ENCODE measurements at places on chromosomes 2 and 18.

DNA sequence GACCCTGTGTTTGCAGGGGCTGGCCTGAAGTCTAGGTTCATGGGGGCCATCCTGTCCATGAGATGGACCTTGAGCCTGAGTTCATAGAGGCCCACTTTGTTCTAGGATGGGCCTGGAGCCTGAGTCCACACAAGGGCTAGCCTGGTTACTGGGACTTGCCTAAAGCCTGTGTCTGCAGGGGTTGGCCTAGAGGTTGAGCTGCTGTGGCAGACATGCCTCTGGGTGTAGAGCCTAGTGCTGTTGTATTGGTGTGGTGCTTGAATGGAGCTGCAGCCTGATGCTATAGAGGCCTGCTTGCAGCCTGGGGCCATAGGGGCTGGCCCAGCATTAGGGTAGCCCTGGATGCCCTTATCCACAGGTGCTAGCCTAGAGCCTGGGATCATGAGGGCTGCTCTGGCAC lies 23.9 kb upstream of the RASGRP3 start:
- DNase-seq = no peak

GRCh38 chr2:72625366-72625765 lies 200.5 kb downstream of the EXOC6B start:
- DNase-seq = no peak

DNA sequence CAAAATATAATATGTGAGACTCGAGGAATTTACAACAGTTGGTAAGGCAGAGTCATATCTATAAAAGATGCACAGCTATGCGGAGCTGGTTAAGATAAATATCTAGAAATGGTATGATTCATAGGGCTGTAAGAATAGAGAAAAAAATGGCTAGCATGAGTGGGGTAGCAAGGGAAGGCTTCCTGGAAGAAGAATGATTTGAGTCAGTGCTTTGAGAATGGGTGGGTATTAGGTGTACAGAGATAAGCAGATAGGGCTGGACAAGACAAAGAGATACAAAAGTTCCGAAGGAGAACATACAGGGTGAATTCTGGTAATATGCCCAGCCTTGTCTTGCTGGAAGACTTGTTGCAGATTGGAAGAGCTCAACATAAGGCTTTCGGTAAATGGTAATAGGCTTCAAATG lies 291.5 kb upstream of the CCDC68 start:
- DNase-seq = no peak

DNA sequence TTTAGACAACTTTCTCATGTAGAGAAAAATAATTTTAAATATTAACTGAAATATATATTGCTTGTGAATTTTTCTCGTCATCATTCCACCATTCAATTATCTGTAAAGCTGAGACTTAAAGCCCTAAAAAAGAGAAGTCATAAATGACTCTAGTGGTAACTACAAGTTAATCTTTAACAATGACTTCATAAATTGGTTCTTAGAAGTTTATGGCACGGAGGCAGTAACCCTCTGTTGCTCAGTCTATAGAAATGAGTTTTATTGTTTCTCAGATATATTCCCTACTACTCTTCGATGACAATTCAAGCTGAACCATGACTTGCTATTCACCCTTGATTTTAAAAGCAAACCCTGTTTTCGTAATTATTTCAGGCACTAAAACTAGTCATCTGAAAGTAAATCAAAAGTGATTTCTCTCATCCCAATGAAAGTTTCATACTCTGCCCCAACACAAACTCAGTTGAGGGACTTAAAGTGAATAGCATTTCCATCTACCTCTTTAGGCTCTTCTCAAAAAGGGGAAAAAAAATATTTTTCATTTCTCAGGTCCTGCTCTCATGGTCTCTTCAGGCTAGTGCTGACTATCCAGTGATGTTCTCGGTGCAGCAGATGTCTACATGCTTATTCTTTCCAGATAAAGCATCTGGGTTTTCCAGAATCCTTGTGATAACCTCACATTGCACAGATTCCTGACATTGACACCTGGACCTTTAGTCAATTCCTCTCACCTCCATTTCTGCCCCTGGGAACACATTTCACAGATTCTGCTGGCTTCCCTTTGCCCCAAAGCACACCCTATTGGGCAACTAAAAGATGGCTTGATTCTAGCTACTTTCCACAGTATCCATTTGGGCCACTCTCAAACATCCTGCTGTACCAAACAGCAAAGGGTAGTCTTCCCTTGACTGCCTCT lies 207.8 kb upstream of the LRATD1 start:
- DNase-seq = no peak

- no peak for DNase-seq
These were observed 38.5 kb downstream of the NPHP1 start for GRCh38 chr2:110166266-110166665.

DNA sequence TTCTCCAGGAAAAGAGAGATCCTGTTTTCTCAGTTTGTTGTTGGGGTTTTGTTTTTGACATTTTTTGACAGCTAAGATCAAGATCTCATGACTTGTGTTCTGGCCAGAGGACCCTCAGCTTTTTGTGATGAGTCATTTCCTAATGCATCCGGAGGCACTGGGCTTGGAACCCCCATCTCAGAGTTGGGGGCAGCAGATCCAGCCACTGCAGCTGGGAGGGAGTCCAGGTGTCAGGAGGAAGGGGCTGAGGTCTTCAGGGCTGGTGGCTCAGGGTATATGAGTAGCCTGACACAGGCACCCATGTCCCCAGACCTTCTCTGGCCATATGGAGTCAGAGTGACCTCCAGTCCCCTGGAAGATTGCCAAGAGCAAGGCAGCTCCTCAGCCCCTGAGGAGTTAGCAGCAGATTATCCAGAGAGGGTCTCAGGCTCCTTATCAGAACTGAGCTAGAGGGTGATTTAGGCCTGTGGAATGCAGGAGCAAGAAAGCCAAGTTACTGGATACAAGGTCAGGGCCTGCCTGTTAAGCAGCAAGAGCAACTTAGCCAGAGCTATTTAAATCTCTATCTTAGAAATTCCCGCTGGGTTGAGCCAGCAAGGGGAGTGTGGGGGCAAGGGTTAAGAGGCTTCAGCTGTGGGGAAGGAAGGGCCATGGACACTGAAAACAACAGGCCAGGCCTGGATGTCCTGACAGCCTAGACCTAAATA lies 62.4 kb downstream of the TANC1 start:
- no peak for DNase-seq

GRCh38 chr18:48053881-48054816 lies 123.7 kb upstream of the SMAD2 start:
- DNase-seq = no peak

DNA sequence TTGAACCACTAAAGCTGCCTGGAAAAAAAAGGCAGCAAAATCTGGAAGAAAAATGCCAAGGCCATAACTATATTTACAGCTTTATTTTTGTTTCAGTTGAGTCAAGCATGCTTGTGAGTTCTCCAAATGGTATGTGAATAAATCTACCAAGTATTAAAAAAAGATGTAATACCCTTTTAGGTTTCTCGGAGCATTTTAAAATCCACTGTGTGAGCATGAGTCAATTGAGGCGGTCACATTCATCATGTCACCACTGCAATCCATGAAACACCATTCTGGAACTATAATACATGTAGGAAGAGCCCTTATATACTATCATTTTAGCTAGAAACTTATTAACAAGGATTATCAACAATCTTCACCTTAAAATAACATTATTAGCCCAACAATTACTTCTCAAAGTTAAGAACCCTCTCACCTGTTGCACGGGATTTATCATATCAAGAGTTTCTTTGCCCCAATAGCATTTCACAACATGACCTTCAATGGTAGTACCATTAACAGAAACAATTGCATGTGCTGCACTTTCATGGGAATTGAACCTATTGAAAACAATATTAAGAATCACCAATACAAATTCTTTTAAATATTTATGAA lies 24.2 kb upstream of the C2orf42 start:
- no peak for DNase-seq

DNA sequence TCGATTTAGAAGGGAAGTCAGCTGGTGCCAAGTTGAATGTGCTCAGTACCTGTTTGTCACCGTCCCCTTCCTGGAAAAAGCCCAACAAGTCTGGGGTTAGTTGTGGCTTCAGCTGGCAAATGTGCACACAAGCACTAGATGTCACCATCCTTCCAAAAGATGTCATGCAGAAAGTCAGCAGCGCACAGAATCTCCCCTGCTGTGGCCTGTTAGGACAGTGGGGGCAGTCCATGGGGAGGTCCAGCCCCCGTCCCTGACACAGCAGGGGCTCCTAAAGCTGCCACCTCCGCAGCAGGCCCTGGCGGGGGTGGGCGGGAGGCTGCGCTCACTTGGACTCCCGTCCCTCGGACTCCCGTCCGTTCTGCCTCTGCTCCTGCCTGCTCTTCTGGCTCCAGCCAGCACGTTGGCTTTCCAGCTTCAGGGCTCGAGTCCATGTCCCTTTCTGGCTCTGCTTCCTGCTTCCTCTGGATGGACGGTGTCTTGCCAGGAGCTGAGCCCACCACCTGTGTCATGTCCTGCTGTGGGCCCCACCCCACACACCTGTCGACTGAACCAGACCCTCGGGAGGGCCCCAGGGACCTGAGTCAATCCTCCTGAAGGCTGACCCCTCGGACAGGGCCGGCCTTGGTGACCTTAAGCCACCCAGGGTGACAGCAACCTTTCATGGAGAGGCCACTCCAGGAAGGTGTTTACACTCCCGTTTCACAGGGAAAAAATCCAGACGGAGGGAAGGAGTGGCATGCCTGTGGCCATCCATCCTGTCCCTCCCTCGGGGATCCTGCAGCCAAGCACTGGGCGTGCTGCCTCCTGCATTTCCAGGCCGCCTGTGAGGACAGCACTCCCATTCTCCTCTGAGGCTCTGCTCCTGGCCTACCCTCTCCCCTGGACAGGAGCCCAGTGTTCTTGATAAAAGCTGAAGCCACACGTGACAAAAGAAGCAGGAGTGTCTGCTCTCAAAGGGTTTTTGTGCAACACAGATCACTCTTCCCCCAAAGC lies 8.5 kb downstream of the RAB17 start:
- DNase-seq = peak; percentile 37

DNA sequence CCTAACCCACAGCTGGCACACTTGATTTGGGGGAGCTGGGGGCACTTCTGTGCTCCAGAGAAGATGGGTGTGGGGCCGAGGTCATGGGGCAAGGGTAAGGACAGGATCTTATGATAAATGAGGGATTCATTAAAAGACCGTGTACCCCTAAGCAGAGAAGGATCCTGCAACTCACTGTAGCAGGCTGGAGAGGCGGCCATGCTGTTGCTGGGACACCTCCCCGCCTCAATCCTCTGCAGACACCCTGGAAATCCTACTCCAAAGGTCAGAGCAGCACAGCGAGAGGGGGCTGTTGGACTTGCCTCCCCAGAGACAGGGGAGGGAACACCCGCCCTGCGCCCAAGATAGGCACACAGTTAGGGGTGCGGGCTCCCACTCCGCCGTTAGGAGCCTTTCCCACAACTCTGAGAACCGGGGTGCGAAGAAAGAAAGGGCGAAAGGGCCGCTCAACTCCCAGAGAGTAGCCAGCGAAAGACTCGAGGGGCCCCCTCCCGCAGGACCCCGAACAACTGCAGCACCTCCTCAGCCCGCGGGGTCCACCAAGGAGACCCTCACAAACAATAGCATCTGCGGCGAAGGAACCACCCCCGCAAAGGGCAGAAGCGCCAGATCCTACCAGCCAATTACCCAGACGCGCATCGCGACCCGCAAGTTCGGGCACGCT lies 1.4 kb downstream of the PARD6G start:
- no peak for DNase-seq

Data from NCI-H748 treated with DMSO at 0.1 percent for 48 hours (cell line).